KBM-7 (cell line): ENCODE measurements at places on chromosomes 2 and 18.

DNA sequence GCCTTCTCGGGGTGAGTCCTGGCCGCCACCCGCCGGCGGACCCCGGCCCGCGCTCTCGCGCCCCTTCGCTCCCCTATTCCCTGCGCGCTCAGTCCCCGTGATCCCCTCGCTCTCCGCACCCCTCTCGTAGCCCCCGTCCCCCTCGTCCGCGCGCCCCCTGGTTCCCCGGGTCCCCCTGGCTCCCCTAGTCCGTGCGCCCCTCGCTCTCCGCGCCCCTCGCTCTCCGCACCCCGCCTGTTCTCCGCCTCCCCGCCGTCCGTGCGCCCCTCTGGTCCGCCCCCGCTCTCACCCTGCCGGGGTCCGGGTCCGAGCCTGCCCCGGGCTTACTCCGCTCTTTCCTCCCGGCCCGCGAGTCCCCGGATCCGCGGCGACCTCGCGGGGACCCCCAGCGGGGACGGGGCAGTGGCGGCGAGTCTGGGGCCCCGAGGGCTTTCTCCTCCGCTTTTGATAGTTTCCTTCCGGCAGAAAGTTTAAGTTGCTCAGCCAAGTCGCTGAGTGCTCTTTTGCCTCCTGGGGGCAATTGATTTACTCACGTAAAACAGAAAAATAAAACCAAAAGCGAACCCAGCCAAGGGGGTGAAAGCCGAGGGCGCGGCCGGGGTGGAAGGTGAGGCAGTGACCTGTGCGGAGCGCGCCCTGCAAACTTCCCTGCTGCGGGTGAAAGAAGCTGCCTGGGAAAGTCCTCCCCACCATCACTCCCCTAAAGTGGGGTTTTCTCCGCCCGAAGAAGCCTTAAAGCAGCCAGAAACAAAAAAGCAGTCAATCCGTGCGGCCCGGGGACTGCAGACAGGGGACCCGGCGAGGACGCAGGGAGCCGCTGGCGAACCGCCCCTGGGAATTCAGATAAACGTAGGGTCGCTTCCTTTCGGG, 568 bp downstream of the RAB31 start:
- DNase-seq: peak; percentile 35

DNA sequence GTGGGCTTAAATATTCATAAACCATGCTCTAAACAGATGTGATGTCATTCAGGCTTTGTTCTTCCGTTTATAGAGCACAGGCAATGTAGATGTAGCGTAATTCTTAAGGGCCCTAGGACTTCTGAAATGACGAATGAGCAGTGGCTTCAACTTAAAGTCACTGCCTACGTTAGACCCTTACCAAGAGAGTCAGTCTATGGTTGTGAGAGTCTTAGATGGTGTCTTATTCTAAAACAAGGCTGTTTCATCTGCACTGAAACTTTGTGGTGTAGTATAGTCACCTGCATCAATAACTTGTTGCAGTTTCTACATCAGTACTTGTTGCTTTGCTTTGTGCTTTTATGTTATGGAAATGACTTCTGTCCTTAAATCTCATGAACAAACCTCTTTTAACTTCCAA, 56.0 kb downstream of the PIK3C3 start:
- DNase-seq: no peak

GRCh38 chr2:226063704-226064440, 664.4 kb downstream of the NYAP2 start:
- no peak for DNase-seq

DNA sequence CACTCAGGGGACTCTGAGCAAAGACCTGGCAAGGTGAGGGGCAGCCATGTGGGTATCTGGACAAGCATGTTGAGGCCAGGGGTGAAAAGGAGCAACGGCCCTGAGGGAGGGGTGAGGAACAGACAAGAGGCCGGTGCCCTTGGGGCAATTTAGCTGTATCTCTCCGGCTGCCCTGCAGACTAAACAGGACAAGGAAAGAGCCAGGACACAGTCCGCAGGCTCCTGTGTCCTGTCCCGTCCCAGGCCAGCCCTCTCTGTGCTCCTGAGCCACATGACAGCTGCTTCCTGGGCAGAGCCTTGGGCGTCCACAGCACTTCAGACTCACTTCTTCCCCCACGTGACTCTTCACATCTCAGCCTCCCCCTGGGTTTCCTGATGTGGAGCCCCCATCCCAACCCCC, 206.1 kb downstream of the KLHL29 start:
- no peak for DNase-seq

GRCh38 chr2:128217671-128218070, 101.0 kb downstream of the HS6ST1 start:
- DNase-seq: peak; percentile 59

- DNase-seq: no peak
These were observed 174.0 kb downstream of the ZFP36L2 start for GRCh38 chr2:43052204-43052943.

DNA sequence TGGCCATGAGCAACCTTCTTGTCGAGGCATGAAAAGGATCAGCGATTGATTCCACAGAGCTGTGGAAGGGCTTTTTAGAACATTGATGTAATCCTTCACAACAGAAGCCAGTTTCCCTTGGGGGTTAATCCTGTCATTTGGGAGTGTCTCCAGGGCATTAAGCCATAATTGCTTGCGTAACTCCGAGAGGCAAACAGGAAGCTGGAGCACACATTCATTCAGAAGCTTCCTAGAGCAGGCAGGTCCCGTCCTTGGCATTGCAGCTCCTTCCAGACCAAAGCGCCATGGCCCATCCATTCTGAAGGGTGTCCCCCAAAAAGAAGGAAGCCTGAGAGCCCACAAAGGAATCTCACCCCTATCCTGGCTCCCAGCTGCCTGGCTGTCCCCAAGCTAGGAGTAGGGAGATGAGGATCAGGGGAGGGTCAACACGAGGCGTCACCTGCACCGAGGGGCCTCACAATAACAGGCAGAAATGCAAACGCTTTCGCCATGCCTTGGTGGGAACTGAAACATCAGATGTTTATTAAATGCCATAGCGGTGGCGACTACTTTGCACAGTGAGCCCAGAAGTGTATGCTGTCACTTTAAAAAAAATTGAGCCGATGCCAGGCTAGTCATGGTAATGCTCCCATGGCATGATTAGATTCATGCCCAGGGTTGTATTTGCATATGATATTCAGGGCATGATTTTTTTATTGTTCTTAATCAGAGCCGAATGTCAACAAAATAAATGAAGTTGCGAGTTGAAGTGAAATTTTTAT, 339.4 kb downstream of the BCL11A start:
- peak; percentile 45 for DNase-seq

DNA sequence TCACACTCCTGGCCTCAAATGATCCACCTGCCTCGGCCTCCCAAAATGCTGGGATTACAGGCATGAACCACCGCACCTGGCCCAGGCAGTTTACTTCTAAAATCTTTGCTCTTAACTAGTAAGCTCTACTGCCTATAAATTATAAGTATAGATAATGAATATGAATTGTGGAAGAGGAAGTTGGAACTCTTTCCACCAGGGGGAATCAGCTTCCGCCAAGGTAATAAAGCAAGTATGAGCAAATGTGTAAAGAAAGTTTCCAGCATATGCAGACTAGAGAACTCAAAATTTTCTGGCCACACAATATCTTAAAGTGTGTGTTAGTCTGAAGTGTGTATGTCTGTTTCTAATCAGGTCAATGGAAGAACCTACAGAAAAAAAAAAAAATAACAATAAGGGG, 68.1 kb downstream of the RMDN2 start:
- peak; percentile 41 for DNase-seq

DNA sequence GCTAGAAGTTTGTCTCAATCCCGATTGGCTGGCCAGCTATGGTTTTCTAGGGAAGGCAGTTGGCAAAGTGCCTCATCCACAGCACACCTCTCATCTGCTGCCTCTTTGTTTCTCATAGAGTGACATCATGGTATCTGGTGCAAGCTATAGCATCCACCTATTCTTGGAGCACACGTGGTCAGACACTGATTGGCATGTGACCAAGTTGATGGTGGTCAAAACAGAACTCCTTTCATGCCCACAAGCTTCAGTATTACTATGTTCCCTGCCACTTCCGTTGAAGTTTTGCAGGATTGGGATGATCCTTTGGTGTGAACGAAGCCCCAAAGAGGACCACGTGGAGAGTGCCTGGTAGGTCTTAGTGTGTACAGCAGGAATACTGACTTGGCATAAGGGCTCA, 28.8 kb downstream of the TTC32 start:
- no peak for DNase-seq

DNA sequence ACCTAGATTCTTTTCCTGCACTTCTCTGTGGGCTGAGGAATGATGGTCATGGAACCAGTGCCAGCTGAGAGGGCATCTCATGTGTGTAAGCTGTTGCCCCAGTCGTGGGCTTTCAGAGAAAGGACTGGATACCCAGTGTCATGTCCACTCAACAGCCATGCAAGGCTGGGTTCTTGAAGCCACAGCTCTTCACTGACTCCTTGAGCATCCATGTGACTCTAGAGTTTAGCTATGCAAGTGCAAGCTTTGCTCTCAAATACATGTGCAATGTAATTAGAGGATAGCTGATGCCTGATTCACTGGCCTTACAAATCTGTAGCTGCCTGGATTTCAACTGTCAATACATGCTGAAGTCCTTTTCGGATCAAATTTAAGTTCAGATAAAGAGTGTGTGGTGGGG, 46.8 kb upstream of the EML6 start:
- no peak for DNase-seq

DNA sequence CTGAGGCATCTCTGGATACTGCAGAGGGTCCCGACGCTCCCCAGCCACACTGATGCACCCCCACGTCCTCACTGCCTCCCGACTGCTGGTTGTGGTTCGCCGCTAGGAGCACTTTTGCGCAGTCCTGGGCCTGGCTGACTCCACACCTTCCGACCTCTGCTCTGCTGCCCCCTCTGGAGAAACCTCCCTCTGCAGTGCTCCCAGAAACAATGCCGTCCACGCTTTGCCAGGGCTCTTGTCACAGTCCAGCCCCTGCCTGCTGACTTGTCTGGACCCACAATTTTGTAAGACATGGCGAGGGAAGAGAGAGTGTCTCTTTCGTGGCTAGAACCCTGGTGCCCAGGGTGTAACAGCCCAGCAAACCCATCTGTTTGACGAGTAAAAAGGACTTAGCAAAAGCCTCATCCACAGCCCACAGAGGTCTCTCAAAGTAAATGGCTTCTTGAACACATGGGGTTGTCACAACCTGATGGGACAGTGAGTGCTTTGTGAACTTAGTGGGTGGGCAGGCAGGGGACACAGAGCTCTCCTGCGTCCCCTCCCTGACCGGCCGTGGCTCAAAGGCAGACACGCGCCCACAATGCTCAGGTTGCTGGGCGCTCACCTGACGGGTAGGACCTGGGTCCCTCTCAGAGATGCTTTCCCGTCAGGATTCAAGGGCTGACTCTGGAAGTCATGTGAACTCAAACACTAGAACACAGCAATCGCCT, 4.0 kb downstream of the COPS9 start:
- DNase-seq: no peak

DNA sequence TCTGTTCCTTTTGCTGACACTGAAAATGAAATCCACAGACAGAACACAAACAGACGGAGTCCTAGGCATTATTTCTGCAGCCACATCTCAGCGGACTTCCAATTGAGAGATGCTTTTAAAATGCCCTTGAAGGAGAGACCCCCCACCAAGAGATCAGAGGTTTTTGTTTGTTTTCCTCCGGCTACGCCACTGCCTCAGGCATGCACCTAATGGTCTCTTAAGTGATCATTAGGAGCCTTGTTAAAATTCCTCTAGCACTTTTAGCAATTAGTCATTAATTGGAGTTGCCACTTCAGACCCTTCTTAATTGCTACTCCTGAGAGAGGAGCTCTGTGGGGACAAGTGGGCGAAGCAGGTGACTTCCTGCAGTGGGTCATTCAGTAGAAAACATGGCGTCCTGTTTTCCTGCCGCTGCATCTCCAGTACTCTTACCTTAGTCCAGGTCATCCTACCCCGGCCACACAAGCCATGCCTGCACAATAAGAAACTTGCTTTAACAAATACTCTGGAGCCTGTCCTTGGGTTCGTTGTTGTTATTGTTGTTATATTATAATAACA, 257.7 kb upstream of the CHAC2 start:
- no peak for DNase-seq

DNA sequence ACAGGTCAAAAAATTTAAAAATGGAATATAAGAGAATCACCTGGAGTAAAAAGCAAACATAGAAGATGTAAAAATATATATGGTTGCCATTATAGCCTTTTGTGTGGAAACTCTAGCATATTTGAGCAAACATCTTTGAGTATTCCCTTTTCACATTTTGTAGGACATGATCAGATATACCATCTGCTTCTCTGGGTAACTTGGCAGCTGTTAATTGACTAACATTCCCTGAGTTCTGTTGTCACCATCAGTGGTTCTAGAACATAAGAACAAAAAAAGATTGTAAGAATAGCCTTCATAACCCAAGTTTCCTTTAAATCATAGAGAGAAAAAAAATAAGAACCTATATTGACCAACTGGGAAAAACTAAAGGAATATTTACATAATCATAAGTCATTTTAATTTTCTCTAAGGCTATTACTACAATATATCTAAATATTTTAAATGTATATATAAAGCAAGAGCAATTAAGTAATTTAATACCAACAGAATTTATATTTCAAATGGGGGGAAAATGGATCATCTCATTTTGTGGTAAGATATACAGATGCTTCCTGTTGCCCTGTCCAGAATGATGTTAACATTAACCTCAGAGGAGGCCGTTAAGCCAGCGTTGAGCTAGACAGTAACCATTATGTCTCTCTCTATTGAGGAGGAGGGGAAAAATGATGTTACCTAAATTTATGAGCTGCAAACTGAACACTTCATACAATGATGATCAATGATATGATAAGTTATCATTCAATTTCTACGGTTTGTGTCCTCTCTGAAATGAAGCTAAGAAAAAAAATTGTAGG, 9.8 kb upstream of the INO80D start:
- peak; percentile 79 for DNase-seq

GRCh38 chr18:48950536-48951447, at the start of gene SMAD7:
Gene SMAD7, minus strand, starts transcription at chr18:48950965. Its CDS starts 541 bp downstream, at chr18:48950424.
- peak; percentile 45 for DNase-seq

GRCh38 chr18:48330016-48330991, 78.9 kb downstream of the ZBTB7C start:
- no peak for DNase-seq

GRCh38 chr2:165193178-165193777, 10.6 kb downstream of the SCN3A start:
- DNase-seq: no peak

DNA sequence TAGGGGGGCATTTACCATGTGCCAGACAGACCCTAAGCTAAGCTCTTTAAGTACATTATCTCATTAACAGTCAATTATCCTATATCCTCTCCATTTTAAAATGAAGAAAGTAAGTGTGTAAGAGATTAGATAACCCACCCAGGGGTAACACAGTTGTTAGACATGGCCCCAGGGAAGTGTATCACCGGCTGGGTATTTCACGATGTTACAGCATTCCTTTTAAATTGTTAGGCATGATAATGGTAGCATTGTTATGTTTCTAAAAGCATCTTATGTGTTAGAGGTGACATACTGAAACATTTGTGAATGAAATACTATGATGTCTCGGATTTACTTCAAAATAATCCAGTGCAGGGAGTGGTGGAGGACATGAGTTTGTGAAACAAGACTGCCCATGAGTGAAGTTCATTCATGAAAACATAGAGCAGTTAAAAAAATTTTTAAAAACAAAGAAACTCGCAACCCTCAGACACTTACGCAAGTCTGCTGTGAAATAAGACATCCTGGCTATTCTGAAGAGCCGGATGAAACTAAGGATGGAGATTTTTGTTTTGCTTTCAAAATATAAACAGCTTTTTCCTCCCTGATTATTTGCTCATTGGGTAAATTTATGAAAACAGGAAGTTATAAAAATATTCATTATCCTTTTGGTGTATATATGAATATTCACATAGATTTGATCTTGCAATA, 54.9 kb downstream of the IL1RL2 start:
- no peak for DNase-seq
